ENCODE measurements at places on chromosomes 4 and X.

- no peak for DNase-seq
Observed at GRCh38 chr4:17665346-17665745, 50.9 kb downstream of the MED28 start.

- no peak for DNase-seq
Observed at GRCh38 chr4:138330531-138330930, 88.4 kb upstream of the SLC7A11 start.

- DNase-seq: no peak
Observed at GRCh38 chrX:150513544-150513943, 54.9 kb upstream of the MTM1 start.

DNA sequence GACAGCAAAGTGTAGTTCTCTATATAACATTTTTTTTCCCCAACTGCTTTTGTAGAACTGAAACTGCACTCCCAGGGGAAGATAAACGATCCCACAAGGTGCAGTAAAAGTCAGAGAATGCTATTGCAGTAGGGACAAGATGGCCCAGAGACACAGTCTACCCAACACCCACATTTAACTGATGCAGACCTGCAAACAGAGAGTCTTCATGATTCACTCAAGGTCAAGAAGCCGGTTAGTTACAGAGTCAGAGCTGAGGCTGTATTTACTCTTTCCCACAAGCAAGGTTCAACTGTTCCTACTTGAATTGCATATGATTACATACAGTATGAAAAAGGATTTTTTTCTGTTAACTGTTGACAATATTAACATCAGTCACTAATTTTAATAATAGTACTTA lies 654.6 kb downstream of the IL1RAPL1 start:
- no peak for DNase-seq

- no peak for DNase-seq
Observed at GRCh38 chr4:18917689-18918088, 896.1 kb upstream of the LCORL start.

DNA sequence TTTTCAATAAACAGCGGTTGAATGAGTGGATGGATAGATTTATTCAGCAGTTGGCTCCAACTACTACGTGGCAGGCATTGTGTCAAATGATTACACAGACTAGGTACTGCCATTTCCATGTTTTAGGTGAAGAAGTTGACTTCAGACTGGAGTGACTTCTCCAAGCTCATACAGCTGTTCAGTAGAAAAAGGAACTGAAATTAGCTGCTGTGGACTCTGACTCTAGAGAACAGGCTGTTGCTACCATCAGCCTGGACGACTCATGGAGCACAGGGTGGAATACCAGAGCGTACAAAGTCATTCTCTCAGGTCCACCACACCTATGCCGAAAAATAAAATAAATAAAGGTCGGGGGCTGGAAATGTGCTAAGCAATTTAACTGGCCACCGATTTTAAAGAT lies 45.3 kb downstream of the TENM3 start:
- DNase-seq: no peak

- DNase-seq: no peak
Observed at GRCh38 chr4:26163425-26164362, 157.1 kb upstream of the RBPJ start.

- no peak for DNase-seq
Observed at GRCh38 chrX:123324625-123325024, 140.5 kb downstream of the GRIA3 start.

DNA sequence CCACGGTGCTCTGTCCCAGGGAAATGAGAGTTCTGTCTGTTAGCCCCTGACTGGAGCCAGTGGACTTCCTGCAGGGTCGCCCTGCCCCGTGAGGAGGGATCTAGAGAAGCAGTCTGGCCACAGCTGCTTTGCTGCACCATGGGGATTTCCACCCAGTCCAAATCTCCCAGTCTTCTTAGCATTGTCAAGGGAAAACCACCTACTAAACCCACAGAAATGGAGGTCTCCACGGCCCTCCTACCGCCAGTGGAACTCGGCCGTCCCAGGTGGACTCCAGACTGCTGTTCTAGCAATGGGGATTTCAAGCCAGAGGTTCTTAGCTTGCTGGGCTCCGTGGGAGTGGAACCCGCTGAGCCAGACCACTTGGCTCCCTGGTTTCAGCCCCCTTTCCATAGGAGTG lies 133.3 kb upstream of the PCDH7 start:
- no peak for DNase-seq

DNA sequence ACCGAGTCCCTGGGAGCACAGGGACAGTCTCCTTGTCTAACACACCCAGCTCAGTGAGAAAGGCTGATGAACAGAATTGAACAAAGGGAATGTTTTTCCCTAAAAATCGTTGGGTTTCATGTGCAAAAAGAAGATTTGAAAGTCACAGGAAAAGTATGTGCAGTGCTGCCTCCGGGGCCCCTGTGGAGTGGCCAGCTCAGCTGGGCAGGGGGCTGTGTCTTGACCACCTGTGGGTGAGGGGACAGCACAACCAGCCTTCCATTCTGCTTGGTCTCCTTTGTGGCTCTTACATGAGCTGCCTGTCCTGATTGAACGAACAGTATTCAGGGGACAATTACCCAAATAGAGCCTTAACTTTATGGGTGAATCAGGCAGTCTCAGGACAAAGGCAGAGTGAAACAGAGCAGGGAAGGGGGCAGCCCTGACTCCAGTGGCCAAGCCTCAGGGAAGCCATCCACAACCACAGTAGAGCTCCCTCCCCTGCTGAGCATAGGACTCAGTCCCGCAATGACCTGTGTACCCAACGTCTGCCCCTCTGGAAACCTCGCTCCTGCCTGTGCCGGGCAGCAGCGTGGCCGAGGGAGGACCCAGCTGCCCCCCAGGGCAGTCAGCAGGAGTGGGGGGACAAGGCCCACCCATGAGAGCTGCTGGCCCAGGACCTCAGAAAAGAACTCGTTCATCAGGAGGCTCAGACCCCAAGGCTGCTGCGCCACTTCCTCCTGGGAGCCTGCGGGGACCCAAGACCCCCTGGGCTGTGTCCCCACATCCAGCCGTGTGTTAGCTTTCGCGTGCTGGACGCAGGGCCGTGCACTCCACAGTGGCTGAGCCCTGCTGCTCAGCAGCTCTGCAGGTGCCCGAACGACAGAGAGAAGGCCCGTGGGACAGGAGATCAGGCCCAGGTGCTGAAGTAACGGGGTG lies 59.6 kb upstream of the MXD4 start:
- no peak for DNase-seq

- no peak for DNase-seq
Observed at GRCh38 chr4:187460016-187460415, 535.6 kb upstream of the ZFP42 start.

- no peak for DNase-seq
Observed at GRCh38 chrX:125295337-125295736, 24.3 kb upstream of the TEX13C start.

DNA sequence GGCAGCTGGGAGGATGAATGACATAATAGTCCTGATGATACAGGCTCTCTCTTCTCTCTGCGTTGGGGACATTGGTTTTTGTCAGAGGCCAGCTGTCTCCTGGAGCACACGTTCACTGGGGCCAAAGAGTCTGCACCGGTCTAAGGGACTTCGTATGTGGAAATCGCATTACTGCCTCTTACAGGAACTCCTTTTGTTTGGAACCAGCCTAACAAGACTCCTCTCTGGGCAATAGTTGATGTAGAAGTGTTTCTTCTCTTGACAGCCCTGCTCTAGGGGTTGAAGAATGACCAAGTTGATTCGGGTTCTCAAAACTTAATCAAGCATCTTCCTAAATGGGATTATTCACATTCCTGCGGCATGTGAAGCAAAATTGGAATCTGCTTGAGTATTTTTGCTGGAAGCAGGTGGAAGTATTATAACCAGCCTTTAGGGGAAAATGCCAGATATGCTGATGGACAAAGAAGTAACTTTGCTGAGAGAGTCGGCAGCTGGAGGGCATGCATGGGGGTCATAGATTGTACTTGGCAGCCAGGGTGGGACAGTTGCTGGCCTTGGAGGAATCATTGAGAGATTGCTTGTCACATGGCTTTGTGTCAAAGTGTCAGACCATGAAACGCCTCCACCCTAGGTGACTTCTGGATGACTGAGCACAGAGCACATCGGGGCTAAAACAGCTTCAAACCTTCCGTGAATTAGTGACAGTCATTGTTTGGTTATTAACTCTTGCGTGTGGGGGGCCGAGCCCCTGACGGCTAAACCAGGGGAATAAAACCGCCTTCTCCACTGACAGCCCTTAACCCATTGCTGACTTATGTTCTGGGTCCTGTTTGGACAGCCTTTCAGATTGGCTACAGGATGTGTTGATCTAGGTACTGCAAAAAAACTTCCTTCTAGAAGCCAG lies 34.4 kb upstream of the SLC34A2 start:
- DNase-seq: no peak

- no peak for DNase-seq
Observed at GRCh38 chr4:105293360-105293759, 146.7 kb downstream of the TET2 start.

DNA sequence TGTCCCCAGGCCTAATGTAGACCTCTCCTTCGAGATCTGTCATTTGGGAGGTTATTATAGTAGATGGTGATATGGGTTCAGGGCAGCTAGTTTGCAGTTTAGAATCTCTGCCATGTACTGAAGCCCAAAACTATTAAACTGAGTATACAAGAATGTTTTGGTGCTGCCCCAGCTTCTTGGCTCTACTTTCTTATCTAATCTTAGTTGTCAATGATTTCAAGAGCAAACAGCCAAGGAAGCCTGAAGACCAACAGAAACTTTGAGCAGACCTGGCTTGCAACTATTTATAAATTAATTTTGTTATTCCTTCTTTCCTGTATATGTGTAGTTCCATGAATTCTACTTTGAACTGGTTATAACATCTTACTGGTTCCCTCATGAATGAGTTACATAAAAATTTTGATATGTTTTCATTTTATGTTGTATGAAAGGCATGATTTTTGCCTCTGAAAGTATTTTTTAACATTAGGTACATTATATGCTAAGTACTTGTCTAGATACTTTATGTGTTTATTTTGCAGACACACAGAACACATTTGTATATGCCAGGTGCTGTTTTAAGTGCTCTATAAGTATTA lies 2.0 kb upstream of the MGST2 start:
- DNase-seq: no peak

DNA sequence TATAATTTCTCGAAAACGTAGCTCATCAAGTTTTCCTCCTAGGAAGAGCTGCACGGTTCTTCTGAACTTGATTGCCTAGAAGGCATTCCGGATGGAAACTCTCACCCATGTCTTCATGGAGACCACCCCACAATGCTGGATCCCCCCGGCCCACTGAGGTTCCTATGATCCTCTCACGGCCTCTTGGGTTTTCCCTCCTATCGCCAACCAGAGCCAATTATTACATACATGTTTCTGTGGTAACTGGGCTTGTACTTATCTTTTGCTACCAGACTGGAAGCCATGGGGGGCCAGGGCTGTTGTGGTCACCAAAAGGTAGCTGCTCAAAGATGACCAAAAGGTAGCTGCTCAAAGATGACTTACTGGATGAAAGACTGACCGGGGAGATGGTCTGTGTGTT lies 131.5 kb downstream of the AFAP1 start:
- no peak for DNase-seq

GRCh38 chrX:96483647-96484160 lies 200.9 kb upstream of the DIAPH2 start:
- DNase-seq: no peak

DNA sequence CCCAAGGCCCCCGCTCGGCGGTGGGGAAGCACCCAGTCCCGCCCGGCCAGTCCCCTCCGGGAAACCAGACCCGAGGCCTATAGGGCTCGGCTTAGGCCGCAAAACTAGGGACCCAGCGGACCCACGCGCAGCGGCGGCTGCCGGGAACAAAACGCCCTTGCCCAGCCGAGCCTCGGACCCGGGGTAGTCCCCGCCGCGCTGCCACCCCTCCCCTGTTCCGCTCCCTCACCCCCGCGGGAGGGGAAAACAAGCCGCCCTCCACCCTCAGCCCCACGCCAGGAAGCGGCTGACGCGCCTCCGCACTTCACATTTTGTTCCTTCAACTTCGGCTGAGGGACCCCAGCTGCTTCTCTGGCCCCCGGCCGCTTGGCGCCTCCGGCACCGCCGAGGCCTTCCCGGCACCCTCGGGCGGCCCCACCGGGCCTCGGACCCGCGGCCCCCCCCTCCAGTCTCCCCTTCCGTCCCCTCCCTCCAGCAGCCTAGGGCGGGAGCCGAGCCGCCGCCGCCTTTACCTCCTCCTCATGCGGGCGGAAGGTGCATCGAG lies 694 bp downstream of the PDS5A start:
- peak; percentile 51 for DNase-seq

DNA sequence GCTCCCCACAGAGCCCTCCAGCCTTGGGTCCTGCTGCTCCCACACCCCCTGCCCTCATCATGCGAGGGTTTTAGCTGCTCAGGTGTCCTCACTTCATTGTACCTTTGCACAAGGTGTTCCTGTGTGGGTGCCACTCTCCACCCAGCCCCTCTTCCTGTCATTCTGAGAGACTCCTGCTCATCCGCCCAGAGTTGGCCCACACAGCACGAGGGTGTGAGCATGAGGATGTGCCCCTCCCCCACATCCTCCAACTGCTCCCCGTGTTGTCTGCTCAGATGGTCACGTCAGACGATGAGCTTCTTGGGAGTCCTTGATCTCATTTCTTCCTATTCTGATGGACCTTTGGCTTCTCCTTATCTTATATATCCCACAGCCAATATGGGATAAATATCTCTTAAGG lies 53.2 kb downstream of the HTT-AS start:
- DNase-seq: no peak

GRCh38 chrX:155314260-155314659 lies 20.2 kb downstream of the CLIC2 start:
- DNase-seq: no peak

- DNase-seq: no peak
Observed at GRCh38 chr4:37662251-37662650, 23.9 kb downstream of the RELL1 start.

DNA sequence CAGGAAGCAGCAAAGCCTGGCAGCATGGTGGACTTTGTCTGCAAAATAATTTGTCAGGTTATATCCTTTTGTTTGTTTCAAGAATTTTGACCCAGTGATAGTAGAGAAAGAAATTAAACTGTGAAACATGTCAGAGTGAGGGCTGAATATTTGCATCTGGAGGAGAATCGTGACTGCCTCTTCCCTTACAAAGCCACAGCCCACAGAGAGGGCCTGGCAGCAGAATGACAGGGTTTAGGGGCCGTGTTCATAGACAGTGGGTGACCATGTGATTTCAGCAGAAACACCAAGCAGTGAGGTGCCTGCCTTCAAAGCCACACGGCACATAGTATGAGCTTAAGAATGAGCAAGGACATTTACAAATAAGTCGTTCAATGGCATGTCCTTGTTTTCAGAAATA lies 24.4 kb upstream of the PLAC8 start:
- DNase-seq: no peak
